Activated CD4-positive, alpha-beta T cell treated with anti-CD3 and anti-CD28 coated beads, Interleukin-2, amount 50 U/mL, for 48 hours (primary cell): ENCODE measurements at places on chromosomes 1 and 21.

- DNase-seq, result no peak
Observed at GRCh38 chr1:20290624-20291597, at the start of gene VWA5B1. Gene VWA5B1, plus strand, starts transcription at chr1:20290875. Its CDS starts 19,727 bp downstream, at chr1:20310602.

GRCh38 chr1:26411624-26412074, 1.0 kb downstream of the LIN28A start:
- no peak for DNase-seq

DNA sequence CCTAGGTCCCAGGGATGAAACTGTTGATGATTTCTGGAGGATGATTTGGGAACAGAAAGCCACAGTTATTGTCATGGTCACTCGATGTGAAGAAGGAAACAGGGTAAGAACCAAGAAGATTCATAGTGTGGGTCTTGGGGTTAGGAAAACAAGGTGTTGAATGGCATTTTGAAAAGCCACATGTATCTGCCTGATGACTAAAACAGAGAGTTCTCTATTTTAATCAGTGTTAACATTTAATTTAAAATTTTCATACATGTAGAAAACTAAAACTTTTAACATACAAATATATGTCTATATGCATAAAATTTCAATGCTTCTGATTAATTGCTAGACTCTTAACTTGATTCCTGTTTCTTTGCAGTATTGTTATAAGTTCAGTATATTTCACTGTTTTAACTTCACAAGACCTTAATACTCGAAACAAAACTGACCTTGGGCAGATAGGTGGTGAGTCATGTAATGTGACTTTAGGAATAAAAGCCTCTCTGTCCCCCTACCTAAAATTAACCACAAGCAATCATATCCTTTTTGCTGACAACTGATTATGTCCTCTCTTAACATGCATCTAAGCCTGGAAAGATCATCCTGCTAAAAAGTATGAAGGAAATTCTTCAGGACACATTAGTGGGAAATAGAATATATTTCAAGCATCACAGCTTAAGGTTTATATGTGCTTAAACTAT, 95.6 kb downstream of the PTPRC start:
- no peak for DNase-seq

- DNase-seq, result no peak
Observed at GRCh38 chr1:51592711-51593110, 24.2 kb upstream of the OSBPL9 start.

GRCh38 chr21:44498280-44499210, 41.5 kb downstream of the KRTAP10-1 start:
- DNase-seq, result no peak

GRCh38 chr1:201176940-201177339, 13.7 kb upstream of the IGFN1 start:
- no peak for DNase-seq

GRCh38 chr1:12745126-12745991, 641 bp upstream of the CFAP107 start:
- DNase-seq, result no peak

- DNase-seq, result no peak
Observed at GRCh38 chr1:34781844-34782391, 904 bp downstream of the GJB3 start.

DNA sequence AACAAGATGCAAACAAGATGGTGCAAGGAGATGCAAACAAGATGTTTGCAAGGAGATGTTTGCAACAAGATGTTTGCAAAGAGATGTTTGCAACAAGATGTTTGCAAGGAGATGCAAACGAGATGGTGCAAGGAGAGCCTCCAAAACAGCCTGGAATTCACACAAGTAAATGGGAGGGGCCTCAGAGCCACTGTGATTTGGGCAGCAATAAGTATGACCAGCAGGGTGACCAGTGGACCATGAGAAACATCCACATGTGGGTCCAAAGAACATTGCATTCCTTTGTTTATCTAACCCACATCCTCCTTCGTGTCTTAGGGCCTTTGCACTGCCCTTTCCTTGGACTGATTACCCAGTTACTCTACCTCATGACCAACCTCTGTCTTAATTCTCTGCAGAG, 162.9 kb downstream of the PLPP3 start:
- no peak for DNase-seq
